ENCODE measurements at places on chromosomes 1 and 21.

DNA sequence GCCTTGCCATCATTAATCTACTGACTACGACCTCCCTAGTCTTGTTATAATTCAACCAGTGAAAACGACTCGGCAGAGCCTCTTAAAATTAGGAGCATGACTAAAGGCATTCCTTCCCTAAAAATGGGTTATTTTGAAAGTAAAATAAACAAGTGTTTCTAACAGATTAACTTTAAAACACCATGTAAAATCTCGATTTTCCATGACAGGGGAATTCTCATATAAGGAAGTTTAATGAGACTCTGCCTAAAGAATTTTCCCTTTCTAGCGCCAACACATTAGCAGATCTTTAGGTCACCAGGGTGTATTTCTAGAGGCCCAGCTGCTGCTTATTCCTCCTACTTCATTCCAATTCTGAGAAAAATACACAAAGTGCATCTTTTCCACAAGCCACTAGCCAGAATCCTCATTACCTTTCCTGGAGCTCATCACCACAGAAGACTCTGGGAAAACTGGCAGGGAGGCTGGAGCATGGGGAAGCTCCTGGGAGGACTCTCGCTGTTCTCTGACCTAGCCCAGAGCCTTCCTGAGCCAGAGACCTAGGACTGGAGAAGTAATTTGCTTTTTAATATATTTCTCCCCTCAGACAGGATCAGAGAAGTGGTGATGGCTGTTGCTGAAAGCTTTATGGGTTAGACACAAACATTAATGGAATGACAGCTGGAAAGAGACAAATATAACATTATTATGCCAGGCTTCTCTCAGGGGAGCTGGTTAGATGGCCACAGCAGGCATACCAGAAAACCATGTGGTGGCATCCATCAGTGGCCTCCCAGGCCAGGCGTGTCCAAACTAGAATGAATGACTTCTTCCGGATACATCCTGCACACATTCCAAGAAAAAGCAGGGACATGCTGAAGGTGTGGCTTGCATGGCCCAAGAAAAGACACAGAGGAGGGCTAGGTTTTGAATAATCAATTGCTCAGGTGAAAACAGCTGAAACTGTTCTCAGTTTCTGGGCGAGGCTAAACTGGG lies 63.6 kb upstream of the CTTNBP2NL start:
- no peak for DNase-seq

- DNase-seq = no peak
These were observed 107.2 kb upstream of the MARK1 start for GRCh38 chr1:220420726-220421125.

DNA sequence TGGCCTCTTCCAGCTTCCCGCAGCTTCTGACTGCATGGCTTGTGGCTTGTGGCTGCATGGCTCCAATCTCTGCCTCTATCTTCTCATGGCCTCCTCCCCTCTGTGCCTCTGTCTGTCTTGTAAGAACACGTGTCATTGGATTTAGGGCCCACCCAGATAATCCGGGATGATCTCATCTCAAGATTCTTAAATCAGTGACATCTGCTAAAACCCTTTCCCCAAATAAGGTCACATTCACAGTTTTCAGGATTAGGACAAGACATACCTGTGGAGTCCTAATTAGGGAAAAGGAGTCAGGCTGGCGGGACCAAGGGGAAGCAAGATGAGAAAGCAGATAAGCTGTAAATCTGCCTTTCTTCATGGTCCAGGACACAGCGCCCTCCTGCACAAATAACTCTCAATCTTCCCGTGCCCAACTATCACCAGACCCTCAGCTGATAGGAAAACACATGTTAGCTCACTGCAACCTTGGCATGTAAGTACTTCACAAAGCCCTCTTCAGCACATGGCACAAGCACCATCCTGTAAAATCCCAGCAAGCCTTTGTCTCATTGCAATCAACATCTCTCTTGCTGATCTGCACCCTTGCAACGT lies 82.2 kb downstream of the SPSB1 start:
- DNase-seq = no peak

DNA sequence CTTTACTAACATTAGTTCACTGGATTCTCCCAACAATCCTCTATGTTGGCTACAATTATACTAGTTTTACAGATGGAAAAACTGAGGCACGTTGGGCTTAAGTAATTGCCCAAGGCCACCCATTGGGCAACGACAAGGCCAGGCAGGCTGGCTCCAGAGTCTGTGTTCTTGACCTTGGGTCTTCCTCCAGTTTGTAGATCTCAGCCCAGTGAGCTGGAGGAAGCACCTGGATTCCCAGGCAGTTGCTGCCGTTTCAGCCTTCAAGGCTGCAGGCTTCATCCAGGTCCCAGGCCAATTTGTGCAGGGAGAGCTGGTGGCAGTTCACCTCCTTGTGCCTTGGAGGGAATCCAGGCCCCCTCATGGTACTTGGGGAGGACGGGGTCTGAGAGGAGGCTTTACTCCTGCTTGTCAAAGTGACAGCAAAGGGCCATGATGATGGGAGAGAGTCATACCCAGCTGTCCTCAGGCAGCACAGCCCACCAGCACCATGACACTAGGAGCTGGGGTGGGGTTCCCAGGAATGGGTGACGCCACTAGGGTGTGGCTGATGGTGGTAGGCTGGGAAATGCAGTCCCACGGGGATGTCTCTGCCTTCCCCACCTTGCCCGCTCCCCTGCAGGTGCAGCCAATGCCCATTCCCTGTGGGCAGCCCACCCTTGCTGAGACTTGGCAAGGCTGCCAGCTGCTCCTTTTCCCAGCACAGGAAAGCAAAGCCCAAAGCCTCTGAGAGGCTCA lies 27.1 kb downstream of the PKP1 start:
- peak; percentile 10 for DNase-seq

GRCh38 chr1:25519624-25520023 lies 23.8 kb upstream of the LDLRAP1 start:
- no peak for DNase-seq

DNA sequence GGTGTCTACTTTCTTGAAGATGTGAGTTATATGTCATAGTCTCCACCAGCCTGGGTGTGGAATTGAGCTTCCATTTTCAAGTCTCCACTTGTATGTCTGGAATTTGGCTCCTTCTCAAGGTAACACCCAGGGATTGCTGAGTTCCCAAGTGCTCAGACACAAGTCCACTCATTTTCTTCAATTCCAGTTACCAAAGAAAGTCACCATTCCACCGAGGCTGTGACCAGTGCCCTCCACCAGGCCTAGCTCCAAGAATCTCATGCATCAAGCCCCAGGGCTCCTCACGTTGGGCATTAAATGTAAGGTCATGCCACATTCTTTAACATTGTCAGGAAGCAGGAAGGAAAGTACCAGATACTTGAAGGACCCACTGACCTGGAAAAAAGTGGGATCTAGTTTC lies 2.4 kb upstream of the RAB4A start:
- no peak for DNase-seq

DNA sequence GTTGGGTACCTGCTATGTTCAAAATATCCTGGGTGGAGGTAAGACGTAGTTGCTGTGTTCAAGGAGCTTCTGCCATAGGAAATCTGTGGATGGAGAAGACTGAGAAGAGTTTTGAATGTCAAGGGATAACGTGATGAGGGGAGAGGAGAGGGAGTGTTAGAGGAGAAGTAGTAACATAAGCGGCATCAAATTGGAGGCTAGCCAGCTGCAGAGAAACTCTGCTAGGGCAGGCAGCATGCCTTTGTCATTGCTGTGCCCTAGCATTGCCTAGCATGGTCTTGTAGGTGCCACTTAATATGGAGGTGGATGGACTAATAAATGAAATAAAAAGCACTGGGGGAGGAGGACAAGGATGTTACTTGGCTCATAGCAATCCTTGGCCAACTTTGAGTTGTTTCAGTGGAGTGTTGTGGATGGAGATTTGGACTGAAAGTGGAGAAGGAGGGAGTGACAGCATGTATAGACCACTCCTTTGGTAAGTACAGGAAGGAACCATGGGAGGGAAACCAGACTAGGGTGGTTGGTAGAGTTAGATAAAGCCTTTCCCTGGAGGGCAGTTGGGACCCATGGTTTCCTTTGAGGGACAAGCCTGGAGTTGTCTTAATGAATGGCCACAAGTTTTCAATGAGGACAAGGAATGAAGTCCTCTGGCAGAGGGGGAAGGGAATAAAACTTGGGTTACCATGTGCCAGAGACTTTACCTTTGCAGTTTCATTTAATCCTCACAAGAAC lies 6.3 kb downstream of the VANGL1 start:
- no peak for DNase-seq

DNA sequence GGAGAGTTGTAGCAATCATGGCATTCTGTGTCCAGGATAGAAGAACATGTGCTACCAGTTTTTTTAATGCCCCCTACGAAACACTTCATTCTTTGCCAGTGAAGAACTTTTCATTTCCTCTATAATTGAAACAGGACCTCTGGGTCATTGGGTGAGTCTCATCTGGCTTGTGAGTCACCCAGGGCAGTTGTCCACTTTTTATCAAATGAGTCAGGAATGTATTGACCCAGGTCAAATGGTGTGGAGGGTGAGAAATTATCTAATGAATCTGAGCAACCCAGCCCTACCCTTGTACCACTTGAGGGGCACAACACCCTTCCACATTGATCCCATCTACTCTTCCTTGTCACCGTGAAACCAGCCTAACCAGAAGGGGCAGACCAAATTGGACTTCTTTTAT lies 417.3 kb upstream of the PROX1 start:
- no peak for DNase-seq

DNA sequence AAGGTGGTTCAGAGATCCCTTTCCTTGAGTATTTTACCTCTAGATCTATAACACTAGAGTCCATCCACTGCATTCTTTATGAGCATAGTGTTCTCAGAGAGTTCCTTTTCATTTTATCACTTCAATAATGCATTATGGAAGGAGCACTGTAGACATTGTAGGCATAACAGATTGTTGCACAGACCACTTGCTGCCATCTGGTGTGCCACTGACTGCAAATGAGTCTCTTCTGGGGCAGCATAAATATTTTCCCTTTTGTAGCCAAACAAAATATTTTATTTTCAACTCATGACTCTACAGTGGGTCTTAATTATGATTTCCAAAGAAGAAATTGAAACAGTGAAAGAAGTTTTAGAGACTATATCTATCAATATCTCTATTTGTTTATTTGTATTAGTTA lies 290.4 kb downstream of the OLFM3 start:
- DNase-seq = no peak

DNA sequence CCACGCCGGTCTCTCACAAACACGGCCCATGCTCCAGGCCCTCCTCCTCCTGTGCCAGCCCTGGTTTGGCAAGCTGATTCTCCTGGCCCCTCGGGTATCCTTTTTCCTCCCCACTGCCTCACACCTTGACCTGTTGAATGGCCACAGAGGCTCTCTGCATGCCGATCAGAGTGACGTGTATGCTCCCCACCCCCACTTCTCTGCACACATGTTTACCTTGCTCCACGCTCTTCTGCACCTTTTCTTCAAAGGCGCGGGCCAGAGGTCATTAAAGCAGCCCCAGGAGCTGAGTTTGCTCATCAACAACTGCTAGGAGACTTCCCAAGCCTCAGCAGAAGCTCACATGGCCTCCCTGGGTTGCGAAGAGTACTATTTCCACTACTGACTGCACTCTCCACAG lies 139.3 kb upstream of the EDN2 start:
- no peak for DNase-seq

GRCh38 chr1:64955097-64956009 lies 11.0 kb downstream of the JAK1 start:
- no peak for DNase-seq

DNA sequence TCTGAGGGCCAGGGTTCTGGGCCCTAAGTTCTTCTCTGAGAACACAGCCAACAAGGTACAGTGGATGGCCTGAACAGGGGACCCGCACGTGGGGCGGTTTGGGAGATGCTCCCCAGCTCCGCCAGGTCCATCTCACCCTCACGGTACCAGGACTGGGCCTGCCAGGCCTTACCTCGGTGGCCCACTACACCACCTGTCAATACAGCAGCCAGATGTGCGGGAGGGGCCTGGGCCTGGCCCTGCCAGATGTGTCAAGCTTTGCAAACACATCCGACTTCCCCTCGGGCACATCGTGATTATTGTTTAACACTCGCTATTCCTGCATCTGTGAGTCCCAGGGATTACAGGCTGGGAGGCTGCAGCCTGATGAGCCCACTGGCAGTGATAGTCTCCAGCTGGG lies 122.4 kb downstream of the LACTBL1 start:
- DNase-seq = no peak

GRCh38 chr1:190615818-190616217 lies 138.2 kb upstream of the BRINP3 start:
- DNase-seq = no peak

DNA sequence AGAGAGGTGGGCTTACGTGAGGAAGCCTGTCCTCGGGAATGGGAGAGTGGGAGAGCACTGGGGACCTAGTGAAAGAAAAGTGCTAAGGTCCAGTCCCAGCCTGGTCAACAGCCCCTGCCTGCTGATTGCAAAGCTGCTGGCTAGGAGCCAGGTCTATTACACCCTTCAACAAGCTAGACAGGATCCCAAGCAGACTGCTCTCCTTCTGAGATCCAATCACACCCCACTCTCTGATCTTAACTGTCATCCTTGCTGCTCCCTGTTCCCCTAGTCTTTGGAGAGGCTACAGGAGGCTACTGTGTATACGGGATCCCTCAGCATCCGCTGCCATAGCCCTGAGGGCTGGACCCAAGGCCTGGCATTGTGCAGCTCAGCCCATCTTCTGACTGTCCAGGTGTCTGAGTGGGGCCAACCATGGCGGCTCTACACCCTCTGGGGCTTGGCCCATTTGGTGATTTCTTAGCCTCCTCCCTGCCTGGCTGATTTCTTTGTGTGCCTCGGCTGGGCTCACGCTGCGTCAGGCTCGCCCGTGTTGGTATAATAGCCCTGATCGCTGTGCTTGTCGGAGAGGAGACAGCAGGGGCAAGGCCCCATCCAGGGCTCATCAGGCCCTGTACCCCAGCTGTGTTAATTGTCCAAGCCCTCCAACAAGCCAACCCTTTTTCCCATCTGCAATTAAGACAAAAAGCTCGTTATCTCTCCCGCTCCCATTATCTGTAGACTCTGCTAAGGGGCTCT lies 43.9 kb downstream of the NAV1 start:
- DNase-seq = no peak

DNA sequence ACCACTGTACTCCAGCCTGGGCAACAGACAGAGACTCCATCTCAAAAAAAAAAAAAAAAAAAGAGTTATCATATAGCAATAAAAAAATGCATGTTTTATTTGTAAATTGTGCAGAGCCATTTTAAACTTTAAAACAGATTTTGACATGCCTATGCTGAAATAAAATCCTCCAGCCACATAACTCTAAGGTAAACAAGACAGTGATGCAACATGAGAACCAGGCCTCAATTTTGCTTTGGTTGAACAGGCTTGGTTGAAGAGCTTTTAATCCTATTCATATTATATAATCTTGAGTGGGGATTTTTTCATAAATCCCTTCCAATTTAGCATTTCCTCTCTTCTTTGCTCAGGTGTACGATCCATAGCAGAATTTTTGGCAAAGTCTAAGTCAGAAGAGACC lies 26.1 kb downstream of the ARMH1 start:
- DNase-seq = no peak

- no peak for DNase-seq
These were observed 4.1 kb downstream of the CSF1 start for GRCh38 chr1:109914587-109915240.

DNA sequence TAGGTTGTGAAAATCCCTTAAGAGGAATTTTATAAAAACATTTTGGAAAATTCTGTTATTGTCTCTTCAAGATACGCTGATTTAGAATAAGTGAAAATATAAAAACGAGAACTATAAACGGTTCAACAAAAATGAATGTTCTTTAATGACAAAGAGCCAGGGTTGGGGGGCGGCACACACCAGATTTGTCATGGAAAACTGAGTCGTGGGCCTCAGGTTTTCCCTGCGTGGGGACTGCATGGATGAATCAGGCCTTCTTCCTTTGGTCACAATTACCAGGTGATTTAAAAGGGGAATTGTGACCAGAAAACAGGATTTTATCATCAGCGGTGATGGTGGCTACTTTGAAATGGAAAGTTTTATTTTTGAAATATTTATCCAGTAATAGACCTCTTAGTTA lies 8.6 kb downstream of the LHX4 start:
- no peak for DNase-seq
